Natural killer cell (primary cell): ENCODE measurements at places on chromosomes 1 and 21. TPM values are rescaled to one million over a fixed set of nuclear protein-coding genes. Genes with fewer than 3 reads are reported as not detected.

CSF1 gene
- 3.7 TPM for total RNA-seq

DNA sequence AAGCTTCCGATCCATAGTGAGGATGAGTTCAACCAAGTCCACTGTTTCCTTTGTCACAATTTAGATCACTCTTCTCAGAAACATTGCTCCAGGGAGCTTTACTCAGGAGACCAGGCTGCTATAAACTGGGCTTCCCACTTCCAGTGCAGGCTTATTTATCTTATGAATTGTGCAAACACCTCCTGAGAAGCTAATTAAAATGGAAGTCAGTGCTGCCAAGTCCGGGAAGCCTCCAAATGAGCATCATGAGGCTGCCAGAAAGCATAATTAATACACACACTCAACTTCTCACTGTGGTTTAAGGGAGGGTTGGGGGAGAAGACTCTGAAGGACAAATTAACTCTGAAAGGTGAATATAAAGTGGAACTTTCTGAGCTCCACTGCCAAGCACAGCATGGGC is 145.0 kb upstream of the SGIP1 start:
- no peak for DNase-seq

DNA sequence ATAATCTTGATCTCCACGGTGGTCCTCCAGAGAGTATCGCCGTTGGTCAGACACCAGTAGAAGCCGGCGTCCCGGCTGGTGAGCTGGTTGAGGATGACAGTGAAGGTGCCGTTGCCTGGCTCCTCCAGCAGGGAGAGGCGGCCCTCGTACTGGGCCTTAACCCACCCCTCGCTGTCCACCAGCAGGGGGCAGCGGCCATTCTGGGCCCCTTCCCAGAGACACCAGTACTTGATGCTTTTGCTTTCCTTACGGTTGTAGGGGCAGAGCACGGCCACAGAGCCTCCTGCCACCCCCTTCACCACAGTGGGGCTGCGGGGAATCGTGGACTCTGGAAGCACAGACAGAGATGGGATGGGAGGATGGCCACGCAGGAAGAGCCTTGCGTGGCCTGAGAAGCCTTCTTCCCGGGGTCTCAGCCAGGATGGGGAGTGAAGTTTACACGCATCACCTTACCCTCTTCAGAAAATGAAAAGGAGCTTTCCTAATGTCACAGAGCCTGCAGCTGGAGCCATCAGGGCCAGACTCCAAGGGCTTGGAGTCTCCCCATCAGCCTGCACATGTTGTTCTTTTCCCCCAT is 10.7 kb downstream of the PIGR start:
- DNase-seq, result no peak

CD247 gene
- 1,309 TPM for total RNA-seq

KCNJ9 gene
- not detected for total RNA-seq

- no peak for DNase-seq
Observed at GRCh38 chr1:114468710-114469468, 42.1 kb downstream of the TRIM33 start.

- DNase-seq, result no peak
Observed at GRCh38 chr1:205016584-205016983, 26.4 kb upstream of the CNTN2 start.

KCNA3 gene
- total RNA-seq, result 30.3 TPM

DNA sequence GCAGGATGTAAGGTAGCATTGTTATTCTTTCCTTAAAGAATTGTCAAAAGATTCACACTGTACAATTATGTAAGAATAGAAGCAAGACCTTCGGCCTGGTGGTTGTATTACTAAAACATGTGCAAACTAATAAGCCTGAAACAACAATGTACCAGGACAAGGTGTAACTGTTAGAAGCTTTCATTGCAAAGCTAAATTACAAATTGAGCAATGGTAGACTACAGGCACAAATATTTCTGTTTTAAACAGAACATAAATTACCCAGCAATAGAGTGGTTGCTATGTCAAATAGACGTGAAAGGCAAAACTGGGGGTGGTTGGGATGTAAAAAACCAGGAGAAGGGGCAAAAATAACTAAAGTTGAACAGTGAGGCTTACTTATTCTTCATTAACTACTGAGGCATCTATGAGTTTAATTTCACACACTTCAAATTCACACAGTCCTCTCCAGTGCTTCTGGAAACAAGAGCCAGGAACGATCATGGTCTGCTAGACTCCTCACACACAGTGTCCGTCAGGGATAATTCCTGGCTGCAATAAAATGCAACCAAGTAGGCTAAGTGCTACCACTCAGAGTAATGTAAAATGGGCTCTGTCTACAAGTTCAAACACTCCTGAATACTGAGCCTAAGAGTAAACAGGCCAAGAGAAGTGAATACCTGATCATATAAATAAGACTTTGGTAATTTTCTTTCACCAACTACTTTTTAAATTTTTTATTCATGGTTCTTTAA is 39.3 kb upstream of the C1orf198 start:
- DNase-seq, result no peak

SLAMF9 gene
- not detected for total RNA-seq

GPR89A gene
- 50.1 TPM for total RNA-seq

GRCh38 chr1:182122913-182123260 is 61.4 kb upstream of the ZNF648 start:
- no peak for DNase-seq

GRCh38 chr1:207084701-207085180 is 3.9 kb upstream of the C4BPB start:
- peak; percentile 83 for DNase-seq

S100B gene
- total RNA-seq, result 4.0 TPM

GRCh38 chr1:102595106-102595505 is 513.2 kb downstream of the COL11A1 start:
- DNase-seq, result no peak

DNA sequence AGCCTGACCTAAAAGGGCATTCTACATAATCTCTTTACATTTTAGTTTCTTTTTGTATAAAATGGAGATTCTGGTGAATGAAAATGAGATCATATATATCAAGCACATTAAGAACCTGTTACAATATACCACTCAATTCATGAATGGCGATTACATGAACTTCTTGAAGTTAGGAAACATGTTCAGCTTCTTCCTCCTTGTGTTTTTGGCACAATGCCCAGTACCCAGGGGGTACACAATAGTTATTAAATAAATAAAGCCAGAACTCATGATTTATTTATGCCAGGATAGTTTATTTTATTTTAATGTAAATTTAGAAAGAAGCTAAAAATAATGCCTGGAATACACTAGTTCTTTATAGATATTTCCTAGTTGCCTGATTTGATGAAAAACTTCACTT is 186.0 kb upstream of the PTGFR start:
- no peak for DNase-seq

PMF1 gene
- 70.3 TPM for total RNA-seq

GRCh38 chr21:39346206-39346605 is 2.7 kb downstream of the HMGN1 start:
- no peak for DNase-seq

- DNase-seq, result no peak
Observed at GRCh38 chr1:198125995-198126735, 30.6 kb upstream of the NEK7 start.

SPRR1A gene
- total RNA-seq, result not detected

DNA sequence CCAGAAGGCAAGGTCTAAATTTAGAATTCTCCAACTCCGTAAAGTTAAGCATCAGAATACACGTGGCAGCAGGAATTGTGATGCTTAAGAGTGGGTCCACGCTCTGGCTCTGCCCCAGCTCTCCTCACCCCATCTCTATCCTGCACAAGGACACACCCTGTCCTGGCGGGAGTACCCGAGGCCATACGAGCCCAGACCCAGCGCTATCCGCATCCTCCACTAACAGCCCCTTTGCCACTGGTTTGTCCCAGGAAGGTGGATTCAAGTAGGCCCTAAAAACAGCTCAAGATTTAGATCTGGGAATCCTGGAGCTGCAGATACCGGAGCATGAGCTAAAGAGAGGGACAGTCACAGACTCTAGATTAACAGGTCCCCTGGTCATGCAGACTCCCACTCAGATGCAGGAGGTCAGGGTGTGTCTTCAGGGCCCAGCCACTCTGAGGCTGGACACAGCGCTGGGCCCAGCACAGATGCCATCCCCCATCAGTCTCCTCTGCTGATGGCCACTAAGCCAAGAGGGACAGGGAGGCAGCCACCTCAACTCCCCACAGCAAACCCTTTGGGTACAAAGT is 393.3 kb downstream of the NPHP4 start:
- no peak for DNase-seq

- DNase-seq, result no peak
Observed at GRCh38 chr1:178609015-178609414, 96.1 kb downstream of the TEX35 start.

- DNase-seq, result peak; percentile 59
Observed at GRCh38 chr1:233328142-233328921, 808 bp downstream of the MAP3K21 start.
